ENCODE measurements at places on chromosomes 6 and 20.

- peak; percentile 87 for DNase-seq
Measured at GRCh38 chr6:163427498-163428254, 13.2 kb downstream of the QKI start.

- peak; percentile 93 for DNase-seq
Measured at GRCh38 chr6:79421001-79421411, 116.2 kb downstream of the LCA5 start.

GRCh38 chr6:111651185-111652034 is 45.7 kb upstream of the TRAF3IP2 start:
- peak; percentile 44 for DNase-seq

- DNase-seq, result no peak
Measured at GRCh38 chr20:24498641-24499040, 29.2 kb downstream of the SYNDIG1 start.

- DNase-seq, result no peak
Measured at GRCh38 chr6:37368961-37369320, 15.2 kb downstream of the RNF8 start.

- DNase-seq, result no peak
Measured at GRCh38 chr20:13213335-13213734, 7.7 kb upstream of the ISM1 start.

GRCh38 chr20:63056236-63057170 is 49.7 kb upstream of the BHLHE23 start:
- peak; percentile 64 for DNase-seq

- no peak for DNase-seq
Measured at GRCh38 chr6:43478008-43478372, 620 bp downstream of the TJAP1 start.

GRCh38 chr6:31556307-31556706 is 8.9 kb downstream of the NFKBIL1 start:
- no peak for DNase-seq

- DNase-seq, result peak; percentile 36
Measured at GRCh38 chr6:111417946-111418345, 65.1 kb downstream of the REV3L start.

DNA sequence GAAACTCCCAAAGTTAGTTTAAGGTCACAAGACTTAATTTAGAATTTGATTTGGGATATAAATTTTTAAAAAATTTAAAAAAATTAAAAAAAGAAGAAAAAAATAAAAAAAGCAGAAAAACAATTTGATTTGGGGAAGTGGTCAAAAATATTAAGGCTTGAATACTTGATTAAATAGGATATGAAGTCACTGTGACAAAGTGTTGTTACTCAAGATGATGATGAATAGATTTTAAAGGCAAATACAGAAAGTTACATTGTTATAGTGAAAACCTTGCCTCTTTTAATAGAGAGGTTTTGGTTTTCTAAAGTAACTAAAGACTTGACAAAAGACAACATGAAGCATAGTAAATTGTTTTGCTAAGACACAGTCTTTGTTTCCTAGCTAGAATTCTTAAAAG is 7.2 kb downstream of the CST9 start:
- no peak for DNase-seq

GRCh38 chr6:130713144-130713543 is 114.1 kb upstream of the SMLR1 start:
- peak; percentile 45 for DNase-seq

- peak; percentile 73 for DNase-seq
Measured at GRCh38 chr6:107679457-107679856, 144.7 kb downstream of the SCML4 start.

GRCh38 chr6:72552938-72553337 is 68.9 kb upstream of the KCNQ5 start:
- DNase-seq, result peak; percentile 22

DNA sequence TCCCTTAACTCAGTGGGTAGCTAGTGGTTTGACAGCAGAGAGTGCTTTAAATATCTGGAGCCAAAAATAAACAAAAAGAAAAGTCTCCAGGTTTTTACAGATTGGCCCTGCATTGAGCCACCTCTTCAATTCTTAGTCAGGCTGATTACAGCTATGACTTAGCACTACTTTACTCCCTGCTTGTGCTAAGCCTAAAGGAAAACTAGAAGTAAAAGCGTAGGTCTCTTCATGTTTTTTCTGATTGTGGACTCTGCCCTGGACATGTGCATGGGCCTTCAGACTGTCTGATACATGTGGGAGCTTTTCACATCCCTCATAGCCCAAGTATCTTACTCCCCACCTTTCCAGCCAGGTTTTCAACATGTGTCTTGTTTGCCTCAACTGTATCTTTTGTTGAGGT is 33.3 kb downstream of the KPNA5 start:
- no peak for DNase-seq

DNA sequence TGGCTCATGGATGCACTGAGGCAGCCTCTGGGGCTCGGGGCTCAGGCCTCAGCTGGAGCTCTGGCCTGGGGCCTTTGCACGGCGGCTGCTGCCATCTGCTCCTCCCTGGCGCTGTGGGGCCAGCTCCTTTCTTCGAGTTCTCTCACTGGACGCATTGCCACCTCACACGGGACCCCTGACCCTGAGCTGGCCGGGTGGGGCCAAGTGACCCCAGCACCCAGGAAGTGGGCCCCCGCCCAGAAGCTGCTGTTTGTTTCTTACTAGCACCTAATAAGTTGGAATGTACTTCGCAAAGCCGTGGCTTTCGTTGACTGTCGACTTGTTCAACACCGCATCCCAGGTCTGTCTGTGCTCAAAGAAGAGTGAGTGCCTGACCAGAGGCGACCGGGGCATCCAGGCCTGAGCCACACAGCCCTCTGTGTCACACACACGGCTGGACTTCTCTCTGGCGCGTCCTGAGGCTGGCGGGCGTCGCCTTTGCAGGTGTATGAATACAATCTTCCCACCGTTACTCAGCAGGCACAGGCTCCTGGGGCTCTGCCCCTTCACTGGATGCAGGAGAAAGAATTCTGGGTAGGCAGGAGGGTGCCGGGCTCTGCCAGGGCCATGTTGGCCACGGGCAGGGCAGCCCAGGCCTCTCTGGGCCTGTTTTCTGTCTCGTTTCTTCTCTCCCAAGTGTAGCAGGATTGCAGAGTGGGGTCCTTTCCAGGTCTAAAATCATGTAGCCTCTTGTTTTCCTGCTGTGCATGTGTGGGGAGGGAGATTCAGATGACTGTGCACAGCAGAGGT is 112.9 kb downstream of the DLL1 start:
- no peak for DNase-seq

DNA sequence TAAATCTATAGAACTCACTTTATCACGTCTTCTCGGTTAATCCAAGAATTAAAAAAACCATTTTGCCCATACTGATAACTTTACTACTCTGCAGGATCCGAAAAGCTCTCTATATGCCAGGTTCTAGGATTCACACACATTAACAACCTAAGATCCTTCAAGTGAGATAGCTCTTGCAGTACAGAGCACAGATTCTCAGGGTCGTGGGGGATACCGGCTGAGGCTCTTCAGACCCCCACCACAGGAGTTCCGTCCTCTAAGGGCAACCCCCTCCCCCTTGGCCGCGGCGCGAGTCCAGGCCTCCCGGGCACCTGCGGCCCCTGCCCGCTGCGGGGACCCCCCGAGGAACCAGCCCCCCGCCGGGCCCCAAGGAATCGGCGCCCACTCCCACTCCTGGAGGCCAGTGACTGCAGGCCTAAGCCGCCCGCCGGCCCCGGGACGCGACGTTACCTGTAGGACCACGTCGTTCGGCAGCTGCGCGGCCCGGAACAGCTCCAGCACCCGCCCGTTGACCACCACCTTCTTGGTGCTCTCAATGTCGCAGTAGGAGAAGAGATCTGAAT is 892 bp downstream of the REPS1 start:
- DNase-seq, result no peak

GRCh38 chr6:71879016-71879415 is 7.3 kb upstream of the RIMS1 start:
- no peak for DNase-seq

DNA sequence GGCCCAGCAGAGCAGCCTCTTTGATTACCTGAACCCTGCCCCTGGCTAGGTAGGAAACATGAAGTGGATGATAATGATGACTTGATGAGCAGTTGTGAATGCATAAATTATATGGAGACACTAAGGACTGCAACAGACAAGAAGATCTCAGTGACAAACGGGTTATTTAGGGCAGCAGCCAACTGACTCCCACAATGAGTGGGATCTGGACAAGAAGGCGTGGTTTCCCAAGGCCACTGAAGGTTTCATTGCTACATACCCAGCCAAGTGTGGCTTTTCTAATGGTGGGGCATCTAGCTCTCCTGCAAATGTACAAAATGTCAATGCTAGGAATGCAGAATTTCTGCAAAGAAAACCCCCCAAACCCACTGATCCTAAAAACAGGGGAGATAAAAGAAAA is 29.4 kb downstream of the RING1 start:
- peak; percentile 18 for DNase-seq

DNA sequence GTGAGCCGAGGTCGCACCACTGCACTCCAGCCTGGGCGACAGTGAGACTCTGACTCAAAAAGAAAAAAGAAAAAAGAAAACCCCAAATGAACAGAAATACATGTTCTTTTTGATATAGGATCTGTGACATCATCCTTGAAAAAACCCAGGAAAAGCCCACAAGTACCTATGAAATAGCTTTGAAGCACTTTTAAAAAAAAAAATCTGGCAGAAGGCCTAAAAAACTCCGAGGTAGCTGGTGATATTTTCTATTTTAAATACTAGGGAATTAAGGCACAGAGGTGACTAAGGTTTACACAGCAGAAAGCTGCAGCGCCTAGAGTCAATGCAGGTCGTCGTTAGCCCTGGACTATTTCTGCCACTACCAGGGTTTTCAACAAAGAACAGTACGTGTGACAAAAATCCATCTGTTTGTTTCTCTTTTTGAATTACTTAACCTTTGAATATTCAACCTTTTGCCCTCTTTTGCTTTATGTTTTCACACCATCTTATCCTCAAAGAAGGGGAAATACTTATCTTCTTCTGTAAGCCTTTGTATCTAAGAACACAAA is 39.4 kb upstream of the EEF1A1 start:
- DNase-seq, result no peak

DNA sequence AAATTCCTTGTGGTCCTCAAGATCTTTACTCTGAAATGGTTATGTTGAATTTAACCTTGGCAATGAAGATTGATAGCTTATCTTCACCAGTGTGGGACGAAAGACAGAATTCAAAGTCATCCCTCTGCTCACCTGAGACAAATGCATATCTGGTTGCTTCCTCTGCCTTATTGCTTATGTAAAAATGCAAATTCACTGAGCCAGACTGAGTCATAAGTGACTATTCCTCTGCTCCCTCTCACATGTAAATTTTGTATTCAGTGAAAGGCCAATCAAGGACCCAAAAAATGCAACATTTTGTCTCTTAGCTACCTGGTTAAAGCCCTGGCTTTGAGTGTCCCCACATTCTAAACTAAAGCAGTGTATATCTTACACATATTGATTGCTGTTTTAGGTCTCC is 593.1 kb upstream of the GJE1 start:
- DNase-seq, result no peak

DNA sequence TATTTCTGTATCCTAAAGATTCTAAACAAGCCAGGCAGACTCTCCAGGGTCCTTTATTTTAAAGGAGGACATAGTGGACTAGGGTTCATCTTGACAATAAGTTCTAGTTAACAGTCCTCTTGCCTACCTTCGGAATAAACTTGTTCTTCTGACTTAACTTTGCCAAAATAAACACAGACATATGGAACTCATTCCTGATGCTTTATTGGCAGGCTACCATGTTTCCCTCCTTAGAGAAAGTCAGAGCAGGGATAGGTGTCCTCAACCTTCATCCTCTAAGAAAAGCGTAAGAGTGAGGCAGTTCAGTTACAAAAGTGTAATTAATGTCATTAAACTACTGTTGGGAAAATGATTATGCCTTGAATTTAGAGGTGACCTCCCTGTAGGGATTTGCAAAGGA is 46.9 kb upstream of the NRSN1 start:
- DNase-seq, result no peak

DNA sequence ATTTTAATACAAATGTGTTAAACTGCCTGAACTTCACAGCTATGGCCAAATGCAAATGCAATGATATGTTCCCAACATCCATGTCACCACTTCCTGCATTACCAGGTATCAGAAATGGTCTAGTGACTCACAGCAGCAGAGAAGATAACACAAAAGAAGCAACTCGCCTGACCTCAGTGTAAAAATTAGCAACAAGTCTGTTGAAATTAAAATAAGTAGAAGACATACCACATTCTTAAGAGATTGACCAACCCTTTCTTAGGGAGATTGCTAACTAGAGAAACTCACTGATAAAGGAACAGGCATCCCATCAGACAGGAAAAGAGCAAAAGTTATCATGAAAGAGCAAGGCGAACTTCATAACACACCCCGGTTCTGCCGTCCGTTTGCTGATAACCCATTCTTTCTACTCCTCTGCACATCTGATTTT is 45.1 kb downstream of the RNASET2 start:
- DNase-seq, result peak; percentile 14

DNA sequence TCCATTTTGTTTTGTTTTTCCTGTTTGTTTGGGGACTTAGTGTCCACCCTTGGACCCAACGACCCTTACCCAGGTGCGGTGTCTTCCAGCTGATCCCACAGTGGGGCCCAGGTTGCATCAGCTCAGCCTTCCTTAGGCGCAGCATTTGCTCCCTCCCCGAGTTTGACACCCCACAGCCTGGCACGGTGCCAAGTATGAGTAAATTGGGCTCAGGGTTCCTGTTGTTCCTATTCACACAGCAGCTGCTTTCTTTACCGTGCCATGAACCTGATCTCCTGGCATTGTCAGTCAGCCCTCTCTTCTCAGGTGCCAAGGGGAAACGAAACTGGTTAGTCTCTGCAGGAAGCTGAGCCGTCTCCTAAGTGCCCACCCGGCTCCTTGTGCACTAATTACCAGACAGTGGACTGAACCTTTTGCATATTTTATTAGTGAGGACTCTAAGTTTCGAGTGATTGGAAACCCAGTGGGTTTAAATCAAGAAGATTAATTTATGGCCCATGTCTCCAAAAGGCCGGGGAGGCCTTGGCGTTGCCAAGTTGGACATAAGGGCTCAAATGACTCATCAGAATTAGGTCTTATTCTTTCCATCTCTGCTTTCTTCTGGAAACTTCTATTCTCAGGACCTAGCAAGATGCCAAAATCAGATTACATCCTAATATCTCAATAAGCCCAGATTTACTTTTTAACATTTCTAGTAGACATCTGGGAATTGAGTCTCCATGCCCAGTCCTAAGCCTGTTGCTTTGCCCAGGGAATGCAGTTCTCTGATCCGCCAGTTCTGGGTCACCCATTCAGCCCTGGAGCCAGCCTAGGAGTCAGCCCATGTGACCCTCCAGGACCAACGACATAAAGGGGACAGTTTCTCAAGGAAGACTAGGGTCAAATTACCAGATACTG is 68.8 kb downstream of the TSHZ2 start:
- no peak for DNase-seq

DNA sequence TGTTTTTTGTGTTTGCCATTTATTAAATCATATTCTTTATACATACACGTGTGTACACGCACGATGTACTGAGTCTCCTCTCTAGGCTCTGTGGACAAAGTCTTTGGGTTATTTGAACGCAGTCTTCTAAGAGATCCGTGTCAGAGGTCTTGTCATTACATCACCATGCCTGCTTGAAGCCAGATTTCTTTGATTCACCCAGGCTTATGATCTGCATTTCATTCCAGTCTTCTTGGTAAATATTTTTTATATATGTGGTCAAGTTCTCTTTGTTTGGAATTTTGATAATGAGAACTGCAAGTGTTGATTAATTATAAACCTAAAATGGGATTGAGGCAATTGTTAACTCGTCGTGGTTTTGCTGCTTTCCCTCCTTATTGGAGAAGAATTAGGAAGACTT is 34.6 kb downstream of the KCNS1 start:
- peak; percentile 90 for DNase-seq

GRCh38 chr20:52799130-52799529 is 173.0 kb upstream of the TSHZ2 start:
- DNase-seq, result no peak

Data from amniotic epithelial cell (primary cell).